Activated CD4-positive, CD25-positive, alpha-beta regulatory T cell treated with anti-CD3 and anti-CD28 coated beads, Interleukin-2, amount 50 U/mL, for 72 hours (primary cell): ENCODE measurements at places on chromosomes 2 and 18.

DNA sequence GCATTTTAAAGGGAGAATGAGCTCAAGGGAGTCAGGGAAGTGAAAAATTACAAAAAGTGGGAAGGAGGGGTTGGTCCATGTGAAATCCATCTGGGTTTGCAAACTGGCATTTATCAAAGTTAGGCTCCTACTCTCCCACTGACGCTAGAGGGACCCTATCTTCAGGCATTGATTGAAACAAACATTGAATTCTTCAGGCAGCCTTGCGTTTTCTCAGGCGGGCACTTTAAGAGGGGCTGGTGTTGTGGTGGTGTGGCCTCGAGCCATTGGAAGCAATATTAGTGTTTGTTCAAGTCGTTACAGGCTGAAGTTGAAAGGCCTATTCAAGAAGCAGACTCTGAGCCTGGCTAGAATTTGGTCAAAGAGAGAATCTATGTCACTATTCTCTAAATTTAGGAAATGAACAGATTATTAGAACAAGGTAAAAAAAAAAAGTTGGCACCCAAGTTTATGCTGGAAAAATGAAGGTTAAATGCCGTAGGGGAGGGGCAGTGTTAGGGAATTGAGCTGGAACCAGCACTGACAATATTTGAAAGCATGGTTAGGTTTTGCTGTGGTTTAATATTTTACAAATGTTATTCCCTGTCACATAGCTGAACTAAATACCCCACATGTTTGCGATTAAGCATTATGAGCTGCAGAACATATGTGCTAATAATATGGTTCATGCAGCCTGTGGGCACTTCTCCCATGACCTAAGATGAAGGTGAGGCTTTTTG lies 36.8 kb downstream of the STON1 start:
- no peak for DNase-seq

DNA sequence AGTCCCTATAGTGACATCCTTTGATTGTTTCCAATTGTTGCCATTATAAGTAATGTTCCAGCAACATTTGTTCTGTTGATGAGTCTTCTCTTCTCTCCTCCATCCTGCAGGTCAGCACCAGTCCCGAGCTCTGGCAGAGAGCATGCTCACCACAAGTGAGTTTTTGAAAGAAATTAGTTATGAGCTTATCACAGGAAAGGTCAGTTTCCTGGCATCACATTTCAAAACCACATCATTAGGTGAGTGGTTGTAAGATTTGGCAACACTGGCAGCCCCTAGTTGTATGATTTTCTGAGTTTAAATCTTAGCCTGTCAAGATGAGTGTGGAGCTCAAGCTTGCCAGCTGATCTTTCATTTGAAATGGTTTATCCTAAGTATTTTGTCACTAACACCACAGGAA lies 149.6 kb downstream of the ESCO1 start:
- DNase-seq, result no peak

DNA sequence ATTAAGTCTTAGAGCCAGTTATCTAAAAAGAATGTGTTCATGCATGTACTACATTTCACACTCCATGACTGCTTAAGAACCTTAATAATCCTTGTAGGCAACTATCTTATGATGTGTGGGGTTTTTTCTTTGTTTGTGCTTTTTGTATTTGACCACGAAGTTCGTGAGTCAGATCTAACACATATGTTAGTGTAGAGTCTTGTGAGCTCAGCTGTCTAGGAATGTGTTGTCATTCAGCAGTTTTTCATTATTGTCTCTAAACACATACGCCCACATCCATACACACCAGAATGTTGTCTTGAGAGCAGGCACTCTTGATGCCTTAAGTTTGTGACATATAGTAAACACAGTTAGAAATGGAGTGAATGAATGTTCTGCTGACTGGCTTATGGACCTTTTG lies 38.4 kb downstream of the CAB39 start:
- no peak for DNase-seq

GRCh38 chr2:2503864-2504418 lies 172.9 kb upstream of the MYT1L start:
- DNase-seq, result no peak

- DNase-seq, result no peak
These were observed 238.5 kb downstream of the MTX2 start for GRCh38 chr2:176507786-176508185.

GRCh38 chr2:107735201-107735600 lies 91.5 kb upstream of the RGPD4 start:
- DNase-seq, result no peak

GRCh38 chr2:171965661-171966060 lies 34.1 kb upstream of the METAP1D start:
- DNase-seq, result no peak

GRCh38 chr2:24016376-24016761 lies 6.5 kb downstream of the MFSD2B start:
- no peak for DNase-seq

GRCh38 chr18:46414863-46415262 lies 242.2 kb downstream of the LOXHD1 start:
- no peak for DNase-seq

DNA sequence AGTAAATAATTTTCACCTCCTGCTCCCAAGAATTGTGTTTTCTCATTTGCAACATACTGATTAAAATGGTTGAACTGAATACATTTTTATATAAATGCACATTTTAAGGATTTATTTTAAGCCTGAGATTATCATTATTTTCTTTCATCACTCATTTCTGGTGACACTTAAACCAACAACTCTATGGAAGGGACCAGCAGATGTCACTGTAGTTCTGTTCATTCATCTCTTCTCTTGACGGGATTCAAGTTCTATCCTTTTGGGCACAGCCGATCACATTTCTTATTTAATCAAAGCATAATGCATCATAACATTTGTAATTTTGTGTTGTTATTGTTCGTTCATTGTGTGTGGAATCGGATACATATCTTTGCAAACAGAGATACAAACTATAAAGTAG lies 417.9 kb downstream of the HRH4 start:
- no peak for DNase-seq

DNA sequence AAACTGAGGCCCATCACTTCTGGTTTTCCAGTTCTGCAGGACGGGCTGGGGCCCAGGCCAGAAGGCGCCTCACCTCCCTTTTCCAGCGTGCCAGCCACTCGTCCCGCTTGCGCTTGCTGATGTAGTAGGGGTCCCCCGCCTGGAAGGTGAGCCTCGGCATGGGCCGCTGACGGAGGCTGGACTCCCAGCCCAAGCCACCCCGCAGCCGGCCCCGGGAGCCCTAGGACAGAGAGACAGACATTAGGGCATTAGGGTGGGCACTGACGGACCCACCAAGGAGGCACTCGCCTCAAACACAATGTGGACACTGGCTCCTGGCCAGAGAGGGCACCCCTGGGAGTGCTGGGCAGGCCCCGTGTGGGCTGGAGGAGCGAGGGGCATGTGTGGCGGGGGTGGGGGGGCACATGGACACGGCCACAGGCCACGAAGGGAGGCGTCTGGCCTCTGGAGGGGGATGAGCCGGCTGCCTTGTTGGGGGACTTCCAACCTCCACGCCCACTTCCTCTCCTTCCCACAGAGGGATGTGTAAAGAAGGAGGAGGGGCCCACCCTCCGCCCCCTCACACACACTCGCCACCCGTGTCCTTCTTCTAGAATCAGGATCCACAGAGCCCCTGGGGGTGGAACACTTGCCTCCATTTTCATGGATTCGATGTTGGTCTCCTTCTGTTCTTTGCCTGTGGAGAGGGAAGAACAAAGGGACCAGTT lies 66.7 kb downstream of the DNMT3A start:
- no peak for DNase-seq

DNA sequence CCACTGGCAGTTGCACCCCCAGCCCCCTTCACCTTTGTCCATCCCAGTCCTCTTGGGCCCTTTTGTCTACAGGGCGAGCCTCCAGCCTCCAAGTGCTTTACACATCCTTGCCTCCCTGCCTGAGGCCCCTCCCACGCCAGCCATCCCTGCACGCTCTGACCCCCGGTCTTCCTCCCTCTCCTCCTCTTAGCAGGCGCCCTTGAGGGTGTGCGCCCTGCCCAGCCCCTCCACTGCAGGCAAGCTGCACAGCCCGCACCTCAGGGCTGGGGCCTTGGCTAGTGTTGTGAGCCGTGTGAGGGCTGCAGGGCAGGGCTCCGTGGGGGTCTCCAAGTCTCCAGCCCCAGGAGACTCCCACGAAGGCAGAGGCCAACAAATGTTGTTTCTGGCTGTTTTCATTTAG lies 6.9 kb downstream of the BOK start:
- DNase-seq, result no peak

GRCh38 chr2:229627728-229628127 lies 86.6 kb downstream of the DNER start:
- no peak for DNase-seq

DNA sequence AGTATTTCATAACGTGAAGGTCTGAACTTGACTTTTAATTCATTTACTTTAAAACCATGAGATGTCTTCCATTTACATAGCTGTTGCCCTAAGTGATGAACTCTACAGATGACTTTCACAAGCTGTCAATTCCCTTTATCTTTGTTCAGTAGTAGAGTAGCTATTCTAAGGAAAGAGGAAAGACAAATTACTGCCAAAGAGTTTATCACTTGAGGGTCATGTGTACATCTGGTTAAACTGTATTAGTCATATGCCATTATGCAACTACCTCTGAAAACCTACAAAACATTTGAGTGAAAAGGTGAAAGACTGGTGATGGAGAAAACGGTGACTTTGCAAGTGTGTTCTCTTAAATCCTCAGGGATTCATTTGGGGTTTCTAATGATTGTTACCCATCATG lies 763.9 kb downstream of the TMEM182 start:
- DNase-seq, result no peak

DNA sequence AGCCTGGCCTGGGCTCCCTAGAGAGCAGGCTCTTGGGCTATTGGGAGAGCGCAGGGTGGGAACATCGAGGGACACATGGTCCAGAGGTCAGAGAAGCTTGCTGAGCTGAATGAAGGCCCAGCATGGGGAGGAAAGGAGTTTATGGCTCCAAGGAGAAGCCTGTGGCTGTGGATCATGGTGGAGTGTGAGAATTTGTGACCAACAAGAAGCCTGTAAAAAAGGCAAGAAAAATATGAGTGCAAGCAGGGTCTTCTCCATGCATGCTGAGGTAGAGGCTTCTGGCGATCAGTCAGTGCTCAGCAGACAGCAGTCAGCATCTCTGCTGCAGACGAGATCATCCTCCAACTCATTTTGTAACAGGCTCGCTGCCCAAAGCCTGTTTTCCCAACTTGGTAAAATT lies 1.3 kb upstream of the SCYGR3 start:
- DNase-seq, result no peak

GRCh38 chr2:9097239-9097638 lies 93.8 kb upstream of the MBOAT2 start:
- no peak for DNase-seq

- no peak for DNase-seq
These were observed 167.0 kb downstream of the ZNF804A start for GRCh38 chr2:184765112-184765895.

- DNase-seq, result no peak
These were observed 824.0 kb downstream of the DCDC2C start for GRCh38 chr2:4527416-4527815.

DNA sequence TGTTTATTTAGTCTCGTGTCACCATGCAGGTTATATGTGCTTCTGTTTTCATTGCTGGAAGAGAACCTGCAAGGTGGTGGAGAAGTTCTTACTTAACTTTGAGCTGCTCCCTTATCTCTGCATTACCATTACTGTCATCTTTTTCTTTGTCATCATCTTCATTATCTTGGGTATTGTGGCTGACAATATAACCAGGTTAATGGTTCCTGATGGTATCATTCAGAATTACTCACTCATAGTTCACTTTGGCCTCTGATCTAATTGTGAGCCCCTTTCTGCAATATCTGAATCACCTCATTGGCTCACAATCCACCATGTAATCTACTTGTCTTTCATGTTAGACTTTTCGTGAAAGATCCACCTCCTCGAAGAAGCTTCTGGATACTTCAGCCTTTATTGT lies 5.0 kb downstream of the CD28 start:
- DNase-seq, result no peak

GRCh38 chr2:205827809-205828365 lies 145.6 kb downstream of the NRP2 start:
- DNase-seq, result no peak

DNA sequence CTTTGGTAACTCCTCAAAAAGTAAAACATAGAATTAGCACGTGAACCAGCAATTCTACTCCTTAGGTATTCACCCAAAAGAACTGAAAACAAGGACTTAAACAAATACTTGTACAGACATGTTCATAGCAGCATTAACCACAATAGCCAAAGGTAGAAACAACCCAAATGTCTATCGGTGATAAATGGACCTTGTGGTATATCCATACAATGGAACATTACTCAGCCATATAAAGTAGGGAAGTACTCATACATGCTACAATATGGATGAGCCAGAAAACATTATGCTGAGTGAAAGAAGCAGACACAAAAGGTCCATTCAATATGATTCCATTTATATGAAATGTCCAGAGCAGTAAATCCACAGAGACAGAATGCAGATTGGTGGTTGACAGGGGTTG lies 182.8 kb downstream of the DNER start:
- no peak for DNase-seq

GRCh38 chr2:2332381-2332780 lies 1.3 kb upstream of the MYT1L start:
- no peak for DNase-seq

- no peak for DNase-seq
These were observed 281.6 kb upstream of the RGPD4 start for GRCh38 chr2:107545066-107545465.

DNA sequence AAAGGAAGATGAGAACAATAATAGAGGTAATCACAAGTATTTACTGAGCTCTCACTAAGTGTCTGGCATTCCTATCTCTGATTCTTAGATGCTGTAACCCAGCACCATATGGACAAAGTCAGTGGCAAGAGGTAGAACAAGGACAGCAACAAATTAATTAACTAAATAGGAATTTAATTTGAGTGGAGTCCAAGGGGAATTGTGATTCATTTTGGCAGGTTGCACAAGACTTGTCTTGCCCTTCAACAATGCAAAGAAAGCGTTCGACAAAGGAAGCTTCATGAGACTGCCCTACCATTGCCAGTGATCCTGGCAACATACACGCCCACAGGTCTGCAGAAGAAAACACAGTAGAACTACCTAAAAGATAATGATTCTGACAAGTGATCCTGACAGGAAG lies 221.6 kb downstream of the RBM43 start:
- no peak for DNase-seq

DNA sequence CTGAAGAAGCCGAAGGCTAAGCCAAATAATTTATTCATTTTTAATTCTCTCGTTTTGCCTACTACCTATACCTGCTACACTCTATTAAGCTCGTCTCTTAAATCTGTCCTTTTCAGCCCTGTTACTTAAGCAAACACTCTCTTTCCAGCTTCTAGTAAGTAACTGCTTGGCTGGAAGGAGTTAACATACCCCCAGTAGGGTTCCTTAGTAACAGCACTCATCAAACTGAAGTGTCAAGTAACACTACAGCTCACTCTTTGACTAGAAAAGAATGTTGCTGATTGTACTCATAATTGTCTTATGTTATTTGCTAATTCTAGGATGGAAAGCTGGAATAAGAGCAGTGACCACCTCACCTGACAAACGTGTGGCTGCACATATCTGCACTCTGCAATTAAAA lies 120.0 kb upstream of the SCN7A start:
- DNase-seq, result no peak
